Ecto neural progenitor cell (in vitro differentiated cells): ENCODE measurements at places on chromosomes 2 and 18.

DNA sequence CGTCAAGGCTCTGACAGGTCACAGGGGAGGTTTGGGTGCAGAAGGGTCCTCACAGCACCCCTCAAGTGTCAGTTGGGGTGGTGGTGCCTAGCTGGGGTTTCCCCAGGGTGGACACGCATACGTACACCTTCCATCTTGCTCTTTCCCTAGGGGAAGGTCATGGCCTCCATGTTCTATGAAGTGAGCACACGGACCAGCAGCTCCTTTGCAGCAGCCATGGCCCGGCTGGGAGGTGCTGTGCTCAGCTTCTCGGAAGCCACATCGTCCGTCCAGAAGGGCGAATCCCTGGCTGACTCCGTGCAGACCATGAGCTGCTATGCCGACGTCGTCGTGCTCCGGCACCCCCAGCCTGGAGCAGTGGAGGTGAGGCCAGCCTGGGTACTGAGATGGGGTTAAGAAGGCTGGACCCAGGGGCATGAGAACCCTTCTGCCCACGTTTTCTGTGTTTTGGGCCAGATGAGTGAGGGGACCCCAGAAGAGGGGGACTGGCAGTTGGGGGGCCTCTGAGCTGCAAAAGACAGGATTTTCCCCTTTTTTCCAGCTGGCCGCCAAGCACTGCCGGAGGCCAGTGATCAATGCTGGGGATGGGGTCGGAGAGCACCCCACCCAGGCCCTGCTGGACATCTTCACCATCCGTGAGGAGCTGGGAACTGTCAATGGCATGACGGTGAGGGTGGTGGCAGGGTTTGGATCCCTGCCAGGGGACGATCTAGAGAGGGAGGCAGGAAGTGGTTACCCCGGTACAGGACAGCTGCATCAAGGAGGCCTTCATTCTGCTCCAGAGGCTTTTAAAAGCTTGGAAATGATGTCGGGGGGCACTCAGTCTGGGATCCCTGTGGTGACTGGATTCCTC lies 20.9 kb downstream of the SLC30A3 start:
- DNase-seq, result no peak

DNA sequence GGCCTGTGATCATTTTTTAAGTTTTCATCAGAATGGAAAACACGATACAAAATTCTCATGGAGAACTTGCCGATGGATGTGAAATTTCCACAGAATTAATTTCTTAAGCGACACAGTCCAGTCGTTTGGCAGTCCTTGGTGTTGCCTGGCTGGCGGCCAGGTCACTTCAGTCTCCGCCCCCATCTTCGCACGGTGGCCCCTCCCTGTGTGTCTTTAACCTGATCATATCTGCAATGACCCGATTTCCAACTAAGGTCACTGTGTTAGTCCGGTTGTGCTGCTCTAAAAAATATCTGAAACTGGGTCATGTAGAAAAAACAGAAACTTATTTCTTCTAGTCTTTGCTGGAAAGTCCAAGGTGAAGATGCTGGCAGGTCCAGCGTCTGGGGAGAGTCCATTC lies 44.5 kb upstream of the COPS8 start:
- no peak for DNase-seq

- DNase-seq, result no peak
Observed at GRCh38 chr2:166017208-166017607, 63.6 kb upstream of the TTC21B start.

GRCh38 chr18:23740105-23740830 lies 51.0 kb downstream of the LAMA3 start:
- no peak for DNase-seq

DNA sequence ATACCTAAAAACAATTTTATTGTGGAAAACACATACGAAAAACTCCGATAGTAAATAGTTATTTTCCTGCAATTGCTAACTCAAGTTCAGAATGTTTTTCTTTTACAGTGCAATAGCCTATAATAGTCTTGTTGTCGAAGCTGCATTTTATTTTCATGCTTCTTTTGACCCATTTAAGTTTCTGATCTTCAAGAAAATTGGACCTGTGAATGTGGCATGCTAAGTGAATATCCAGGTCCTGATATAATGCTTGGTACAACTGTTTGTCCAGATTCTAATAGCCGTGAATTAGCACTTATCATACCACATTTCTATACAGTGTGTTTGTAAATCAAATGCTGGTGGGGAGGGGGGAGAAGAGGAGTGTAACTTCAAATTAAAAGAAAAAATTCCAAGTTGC lies 3.0 kb upstream of the ONECUT2 start:
- no peak for DNase-seq

GRCh38 chr18:11993264-11993916 lies 12.1 kb downstream of the IMPA2 start:
- DNase-seq, result no peak

DNA sequence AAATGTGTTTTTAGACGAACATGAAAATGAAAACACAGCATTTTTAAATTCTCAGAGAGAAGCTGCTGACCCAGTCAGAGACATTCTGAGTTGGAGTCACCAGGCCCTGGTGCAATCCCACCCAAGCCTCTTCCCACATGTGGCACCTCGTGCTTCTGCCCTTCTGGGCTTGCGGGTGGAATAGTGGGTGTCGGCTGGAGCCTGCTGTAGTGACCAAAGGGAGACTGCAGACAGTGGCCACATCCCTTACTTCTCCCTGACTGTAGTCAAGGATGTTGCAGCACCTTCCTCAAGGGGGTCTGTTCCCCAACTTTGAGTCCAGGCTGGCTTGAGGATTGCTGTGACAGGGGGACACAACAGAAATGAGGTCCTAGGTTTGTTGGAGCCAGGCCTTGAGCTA lies 104.4 kb upstream of the GLI2 start:
- peak; percentile 32 for DNase-seq

- DNase-seq, result no peak
Observed at GRCh38 chr2:104944495-104944894, 90.6 kb downstream of the POU3F3 start.

- DNase-seq, result no peak
Observed at GRCh38 chr2:103166456-103167324, 404.9 kb downstream of the TMEM182 start.

- DNase-seq, result no peak
Observed at GRCh38 chr2:16408331-16409005, 257.2 kb downstream of the CYRIA start.

DNA sequence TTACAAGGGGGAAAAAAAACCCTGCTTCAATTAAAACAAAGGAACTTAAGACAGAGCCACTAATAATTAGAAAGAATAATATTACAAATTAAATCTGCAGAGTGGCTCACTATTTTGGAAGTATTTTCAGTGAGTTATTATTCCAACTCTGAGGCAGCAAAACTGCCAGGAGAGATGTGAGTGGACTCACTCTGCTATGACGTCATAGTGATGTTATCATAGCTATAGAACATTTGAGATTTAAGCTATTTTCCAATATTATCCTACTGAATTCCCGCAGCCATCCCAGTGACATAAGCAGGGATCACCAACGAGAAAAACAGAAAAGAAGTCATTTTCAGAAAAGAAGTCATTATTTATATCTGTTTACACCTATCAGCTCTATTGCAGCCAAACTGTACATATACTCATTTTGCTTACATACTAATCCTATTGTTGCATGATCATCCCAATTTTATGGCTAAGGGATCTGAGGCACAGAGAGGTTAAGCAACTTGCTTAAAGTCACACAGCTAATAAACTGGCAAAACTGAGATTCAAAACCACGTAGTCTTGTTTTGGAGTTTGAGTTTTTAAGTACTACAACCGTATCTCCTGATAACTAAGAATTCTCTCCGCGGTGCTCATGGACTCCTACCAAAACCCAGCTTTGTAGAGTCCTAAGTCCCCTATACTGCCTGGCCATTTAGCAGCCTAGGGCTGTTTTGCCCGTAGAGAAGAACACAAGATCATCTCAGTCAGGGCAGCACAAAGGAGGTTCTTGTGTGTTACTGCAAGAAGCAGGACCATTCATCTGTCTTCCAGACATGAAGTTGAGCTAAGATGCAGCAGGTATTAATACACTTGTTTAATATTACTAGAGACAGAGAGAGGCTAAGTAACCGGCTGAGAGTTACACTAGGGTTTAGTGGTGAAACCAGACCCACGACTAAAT lies 299.8 kb downstream of the TCF4 start:
- DNase-seq, result no peak

GRCh38 chr18:38982072-38982471 lies 1416.5 kb upstream of the CELF4 start:
- DNase-seq, result no peak

DNA sequence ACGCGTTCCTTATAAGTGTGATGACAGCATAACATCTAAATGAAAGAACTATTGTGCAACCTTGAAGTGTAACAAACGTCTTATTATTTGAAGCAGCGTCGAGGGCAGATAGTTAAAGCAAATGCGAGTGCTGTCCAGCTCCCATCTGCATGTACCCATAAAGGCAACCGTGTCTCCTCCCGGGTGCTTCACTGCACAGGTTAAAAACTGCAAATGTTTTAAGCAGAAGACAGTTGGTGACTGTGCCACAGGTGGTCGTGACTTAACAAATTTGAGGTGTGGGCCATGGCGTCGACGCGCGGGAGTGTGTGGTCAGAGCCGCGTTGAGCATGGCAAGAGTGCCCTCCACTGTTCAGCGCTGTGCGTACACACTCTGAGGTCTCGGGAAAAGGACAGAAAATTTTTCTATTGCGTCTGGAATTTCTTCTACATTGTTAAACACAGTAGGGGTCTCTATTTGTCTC lies 6.4 kb downstream of the SALL3 start:
- DNase-seq, result peak; percentile 64

DNA sequence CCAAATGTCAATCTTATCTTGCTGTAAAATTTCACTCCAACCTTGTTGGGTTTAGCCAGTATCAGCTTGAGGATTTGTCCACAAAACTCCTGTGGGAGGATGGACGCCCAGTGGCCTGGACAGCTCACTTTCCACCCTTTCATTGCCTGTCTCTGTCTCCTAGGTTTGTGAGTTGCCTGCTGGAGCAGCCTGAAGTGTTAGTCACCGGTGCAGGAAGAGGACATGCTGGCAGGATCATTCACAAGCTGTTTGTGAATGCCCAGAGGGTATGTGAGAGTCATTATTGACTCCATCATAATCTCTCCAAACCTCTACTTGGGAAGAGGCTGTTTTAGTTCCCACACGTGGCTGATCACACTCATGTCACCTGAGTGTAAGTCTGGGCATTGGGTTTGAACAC lies 112.3 kb downstream of the RAB3GAP1 start:
- DNase-seq, result no peak

DNA sequence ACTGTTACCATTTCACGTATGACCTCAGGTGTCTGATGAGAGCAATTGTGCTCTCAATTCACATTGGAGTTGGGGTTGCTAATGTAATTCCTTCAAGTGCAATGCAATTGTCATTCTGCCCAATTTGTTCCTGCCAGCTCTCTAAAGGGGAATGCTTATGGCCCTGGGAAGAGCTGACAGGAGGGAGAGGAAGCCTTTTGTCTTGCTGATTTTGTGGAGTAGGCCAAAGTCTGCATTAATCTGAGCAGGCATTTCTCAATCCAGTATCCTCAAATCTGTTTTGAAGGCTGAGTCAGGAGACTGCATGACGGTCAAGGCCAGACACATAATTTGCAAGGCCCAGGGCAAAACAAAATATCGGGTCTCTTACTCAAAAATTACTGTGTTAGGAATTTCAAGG lies 326.4 kb upstream of the SPHKAP start:
- no peak for DNase-seq

DNA sequence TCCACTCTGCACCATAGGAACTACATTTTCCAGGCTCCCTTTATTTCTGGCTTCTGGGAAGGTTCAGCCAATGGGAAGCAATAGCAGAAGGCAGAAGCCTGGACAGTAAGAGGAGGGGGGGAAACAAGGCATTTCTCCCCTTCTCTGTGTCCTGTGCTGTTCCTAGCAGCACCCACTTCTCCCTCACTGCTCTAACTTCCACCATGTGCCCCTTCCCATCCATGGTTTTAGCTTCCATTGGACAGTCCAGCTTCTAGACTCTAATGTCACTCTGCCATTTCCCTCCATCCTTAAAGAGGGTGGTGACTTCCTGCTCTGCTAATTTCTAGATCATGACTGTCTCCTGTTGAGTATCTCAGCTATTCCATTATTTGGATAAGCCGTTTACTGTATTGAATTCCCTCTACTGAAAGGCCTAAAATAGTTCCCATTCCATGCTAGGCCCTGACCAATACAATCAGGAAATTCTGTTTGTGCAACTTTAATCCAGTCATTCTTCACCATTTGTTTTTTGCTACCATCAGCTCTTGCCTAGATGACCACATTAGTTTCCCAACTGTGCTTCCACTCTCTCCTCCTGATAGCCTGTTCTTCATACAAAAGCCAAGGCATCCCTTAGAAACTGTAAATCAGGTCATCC lies 20.8 kb upstream of the LYPD1 start:
- no peak for DNase-seq

DNA sequence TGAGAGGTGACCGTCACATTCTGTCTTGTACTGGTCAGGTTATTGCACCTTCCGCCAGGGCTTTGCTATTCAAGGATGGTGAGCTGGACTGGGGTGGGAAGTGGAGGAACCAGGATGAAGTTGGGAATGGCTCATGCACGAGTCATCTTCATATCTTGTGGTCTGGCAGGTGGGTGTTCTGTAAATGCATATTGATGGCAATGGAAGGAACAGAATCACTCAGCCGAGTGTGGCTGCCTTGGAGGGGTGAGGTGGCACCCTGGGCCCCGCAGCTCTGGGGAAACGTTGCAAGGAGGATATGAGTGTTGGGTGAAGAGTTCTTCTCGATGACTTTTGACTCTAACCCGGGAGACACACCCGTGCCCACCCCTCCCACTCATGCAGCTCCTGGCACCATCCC lies 1.2 kb downstream of the NEU2 start:
- no peak for DNase-seq

DNA sequence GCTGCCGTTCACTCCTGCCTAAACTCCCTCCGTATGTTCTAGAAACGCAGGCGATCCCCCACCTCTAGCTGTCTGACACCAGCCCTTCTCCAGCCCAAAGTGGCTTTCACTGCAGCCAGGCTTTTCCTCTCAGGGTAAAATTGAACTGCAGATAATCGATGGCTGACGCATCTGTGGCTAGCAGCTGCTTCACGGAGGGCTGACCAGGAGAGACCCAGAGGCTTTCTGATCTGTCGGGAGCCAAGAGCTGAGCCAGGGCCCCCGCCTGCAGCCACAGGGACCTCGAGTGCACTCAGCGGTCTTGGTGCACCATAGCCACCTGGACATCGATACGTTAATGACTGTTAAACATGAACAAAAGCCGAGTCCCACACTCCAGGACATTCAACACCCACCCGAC lies 107.5 kb downstream of the MBP start:
- no peak for DNase-seq

GRCh38 chr2:40372283-40372985 lies 79.5 kb downstream of the SLC8A1 start:
- DNase-seq, result no peak

- no peak for DNase-seq
Observed at GRCh38 chr2:95539836-95540235, 52.0 kb upstream of the TRIM43 start.
